ENCODE measurements at places on chromosomes 2 and 18.

GRCh38 chr2:236587861-236588815 lies 18.5 kb downstream of the ACKR3 start:
- DNase-seq = no peak

DNA sequence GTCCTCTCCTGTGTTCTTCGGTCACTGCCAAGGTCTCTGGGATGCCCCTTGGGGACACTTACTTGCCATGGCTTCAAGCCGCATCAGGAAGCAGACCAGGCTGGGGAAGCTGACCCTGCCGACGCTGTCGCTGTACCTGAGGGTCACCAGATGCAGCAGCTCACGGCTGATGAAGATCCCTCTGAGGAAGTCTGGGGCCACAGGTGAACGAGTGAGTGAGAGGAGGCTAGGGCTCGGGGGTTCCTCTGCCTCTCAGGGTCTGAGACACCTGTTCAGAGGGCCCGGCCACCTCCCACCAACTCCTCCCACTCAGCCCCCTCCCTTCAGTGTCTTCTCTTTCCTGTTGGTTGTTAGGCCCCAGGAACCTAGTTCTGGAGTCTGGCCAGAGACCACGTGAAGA lies 74.9 kb downstream of the CAPN13 start:
- no peak for DNase-seq

DNA sequence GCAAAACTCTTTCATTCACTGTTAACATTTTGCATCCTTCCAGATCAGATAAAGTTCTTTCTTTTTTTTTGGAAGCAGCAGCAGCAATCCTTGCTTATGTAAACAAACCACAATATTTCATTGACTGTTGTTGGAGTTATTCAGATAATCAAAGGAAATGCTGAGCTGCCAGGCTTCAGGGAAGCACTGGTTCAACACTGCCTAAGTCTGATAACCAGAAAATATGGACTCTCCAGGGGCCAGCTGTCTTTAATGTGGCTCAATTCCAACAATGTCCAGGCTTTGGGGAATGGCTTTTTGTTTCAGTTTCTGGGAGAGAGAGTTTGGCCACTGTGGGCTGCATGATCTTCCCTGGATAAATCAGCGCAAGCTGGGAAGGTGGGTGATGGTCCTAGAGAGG lies 354.3 kb downstream of the AKAIN1 start:
- no peak for DNase-seq

DNA sequence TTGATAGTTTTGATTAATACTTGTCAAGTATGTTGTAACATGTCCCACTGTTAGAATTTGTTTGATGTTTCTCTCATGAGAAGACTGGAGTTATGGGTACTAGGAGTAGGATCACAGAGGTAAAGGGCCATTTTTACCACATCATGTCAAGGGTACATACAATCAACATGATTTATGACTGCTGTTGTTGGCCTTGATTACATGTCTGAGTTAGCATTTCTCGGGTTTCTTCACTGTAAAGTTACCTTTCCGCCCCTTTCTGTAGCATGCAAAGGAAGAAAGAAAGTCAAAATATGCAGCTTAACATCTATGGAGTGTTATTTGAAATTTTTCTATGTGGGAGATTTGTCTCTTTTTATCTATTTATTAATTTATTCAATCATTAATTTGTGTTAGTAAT lies 1456.4 kb downstream of the SUCLG1 start:
- DNase-seq = no peak

- no peak for DNase-seq
These were observed 51.5 kb upstream of the CNGA3 start for GRCh38 chr2:98294711-98295110.

DNA sequence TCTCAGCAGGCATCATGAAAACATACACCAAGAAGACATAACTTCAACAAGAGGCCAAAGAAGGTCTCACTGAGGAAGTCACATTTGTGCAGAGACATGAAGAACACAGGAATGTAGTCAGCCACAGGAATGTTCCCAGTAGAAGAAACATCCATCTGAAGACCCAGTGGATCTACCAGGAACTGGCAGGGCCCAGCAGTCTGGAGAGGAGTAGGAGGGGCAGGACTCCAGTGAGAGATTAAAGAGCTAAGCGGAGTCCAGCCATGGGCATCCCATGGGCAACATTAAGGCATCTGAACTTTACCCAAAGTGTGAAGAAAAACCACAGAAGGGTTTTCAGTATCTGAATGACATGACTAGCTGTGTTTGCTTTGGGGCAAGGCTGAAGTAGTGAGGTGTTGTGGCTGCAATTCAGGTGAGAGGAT lies 103.1 kb downstream of the UPP2 start:
- DNase-seq = no peak

GRCh38 chr2:226031647-226032501 lies 632.4 kb downstream of the NYAP2 start:
- DNase-seq = no peak

DNA sequence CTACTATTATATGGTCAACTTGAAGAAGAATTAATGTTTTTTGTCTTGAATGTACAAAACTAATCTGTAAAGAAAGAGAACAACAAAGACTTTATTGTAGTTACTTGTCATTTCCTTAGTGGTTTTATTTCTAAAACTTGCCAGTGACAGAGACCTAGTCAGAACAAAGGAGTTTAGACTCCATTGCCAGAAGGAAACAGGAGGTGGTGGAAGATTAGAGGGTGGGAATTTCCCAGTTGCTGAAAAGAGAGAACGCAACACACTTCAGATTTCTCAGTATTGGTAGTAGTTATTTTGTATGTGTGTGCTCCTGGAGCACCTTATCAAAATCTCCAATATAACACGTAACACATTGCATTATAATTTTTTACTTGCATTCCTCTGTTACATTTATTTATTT lies 81.4 kb downstream of the CDCA7 start:
- DNase-seq = no peak

DNA sequence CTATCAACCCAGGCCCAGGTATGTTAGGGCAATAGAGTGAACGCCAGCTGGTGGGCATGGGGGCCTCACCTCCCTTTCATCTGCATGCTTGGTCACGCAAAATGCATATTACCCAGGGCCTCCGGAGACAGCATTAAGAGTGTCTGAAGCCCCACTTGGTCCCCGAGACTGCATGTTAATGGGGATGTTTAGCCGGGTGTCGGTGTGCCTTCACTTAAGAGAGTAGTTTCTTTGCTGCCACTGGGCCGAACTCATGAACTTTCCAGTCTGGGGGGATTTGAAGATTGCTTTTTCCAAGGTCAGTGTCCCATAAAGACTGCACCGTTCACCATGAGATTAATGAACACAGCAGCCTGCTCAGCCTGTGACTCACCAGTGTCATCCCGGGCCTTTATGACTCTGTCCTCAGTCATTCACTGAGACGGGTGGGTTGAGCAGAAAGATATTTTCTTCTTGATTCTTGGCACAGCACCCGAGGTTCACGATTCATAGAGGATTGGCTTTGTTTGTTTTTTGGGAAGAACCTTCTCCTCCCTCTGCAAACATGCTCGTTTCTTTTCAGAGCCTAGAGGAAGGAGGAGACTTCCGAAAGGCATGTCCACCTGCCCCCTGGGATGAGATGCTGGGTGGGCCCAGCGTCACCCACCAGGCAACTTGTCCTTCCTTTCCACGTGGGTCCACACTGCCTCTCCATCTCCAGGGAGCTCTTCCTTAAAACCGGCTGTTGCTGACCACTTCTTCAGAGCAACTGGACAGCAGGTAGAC lies 199.1 kb downstream of the GLI2 start:
- DNase-seq = no peak

DNA sequence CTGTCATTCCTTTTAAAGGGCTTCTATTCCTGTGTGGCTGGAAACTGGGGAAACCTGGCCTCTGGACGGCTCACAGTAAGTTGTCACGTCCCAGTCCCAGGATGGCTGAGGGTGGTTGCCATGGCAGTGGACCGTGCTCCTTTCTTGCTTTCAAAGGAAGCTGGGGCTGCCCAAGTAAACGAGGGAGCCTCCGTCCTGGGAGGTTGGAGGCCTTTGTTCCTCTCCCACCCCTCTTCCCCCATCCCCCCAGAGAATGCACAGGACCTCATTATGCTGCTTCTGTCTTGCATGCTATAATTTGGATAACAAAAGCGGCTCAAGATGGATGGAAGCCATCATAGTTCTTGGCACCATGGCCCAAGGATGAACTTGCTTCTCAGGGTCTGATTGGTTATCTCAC lies 325.5 kb upstream of the HS6ST1 start:
- no peak for DNase-seq

- no peak for DNase-seq
These were observed 13.7 kb upstream of the DAPL1 start for GRCh38 chr2:158781353-158781961.

GRCh38 chr18:24990671-24991134 lies 361.3 kb downstream of the ZNF521 start:
- no peak for DNase-seq

GRCh38 chr18:24660956-24661355 lies 200.5 kb downstream of the HRH4 start:
- no peak for DNase-seq

DNA sequence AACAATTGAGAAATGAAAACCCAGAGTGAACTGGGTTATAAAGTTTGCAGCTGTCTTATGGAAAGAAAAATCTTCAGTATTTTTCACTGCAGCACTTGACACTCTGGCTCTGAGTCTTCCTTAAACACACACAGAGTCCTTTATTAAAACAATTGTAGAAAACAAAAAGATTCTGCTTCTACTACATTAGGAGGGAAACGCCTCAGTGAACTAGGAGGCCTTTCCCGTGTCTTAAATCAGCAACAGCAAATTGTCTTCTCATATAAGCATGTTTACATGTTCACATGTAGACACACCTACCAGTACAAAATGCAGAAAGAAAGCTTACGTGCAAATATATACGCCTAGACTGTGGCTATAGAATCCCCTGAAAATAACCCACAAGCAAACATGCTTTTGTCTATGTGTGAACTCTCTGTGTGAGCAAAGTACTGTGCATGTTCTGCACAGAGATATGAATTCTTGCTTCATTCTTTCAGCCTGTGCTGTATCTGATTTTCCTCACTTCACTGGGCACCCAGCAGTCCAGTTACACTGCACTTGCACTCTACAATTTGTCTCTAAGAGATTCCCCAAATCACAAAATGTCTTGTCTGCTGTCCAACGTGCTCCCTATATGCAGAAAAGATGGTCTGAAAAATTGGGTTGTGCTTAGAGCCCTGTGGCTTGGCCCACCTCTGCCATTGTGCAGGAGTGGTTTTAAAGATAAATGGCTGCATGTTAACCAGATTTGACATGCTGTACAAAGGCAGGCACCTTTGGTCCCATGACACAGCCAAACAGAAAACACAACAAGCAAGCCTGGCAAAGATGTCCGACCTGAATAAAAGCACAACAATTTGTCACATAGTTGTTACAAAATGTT lies 24.5 kb downstream of the ZEB2 start:
- no peak for DNase-seq

DNA sequence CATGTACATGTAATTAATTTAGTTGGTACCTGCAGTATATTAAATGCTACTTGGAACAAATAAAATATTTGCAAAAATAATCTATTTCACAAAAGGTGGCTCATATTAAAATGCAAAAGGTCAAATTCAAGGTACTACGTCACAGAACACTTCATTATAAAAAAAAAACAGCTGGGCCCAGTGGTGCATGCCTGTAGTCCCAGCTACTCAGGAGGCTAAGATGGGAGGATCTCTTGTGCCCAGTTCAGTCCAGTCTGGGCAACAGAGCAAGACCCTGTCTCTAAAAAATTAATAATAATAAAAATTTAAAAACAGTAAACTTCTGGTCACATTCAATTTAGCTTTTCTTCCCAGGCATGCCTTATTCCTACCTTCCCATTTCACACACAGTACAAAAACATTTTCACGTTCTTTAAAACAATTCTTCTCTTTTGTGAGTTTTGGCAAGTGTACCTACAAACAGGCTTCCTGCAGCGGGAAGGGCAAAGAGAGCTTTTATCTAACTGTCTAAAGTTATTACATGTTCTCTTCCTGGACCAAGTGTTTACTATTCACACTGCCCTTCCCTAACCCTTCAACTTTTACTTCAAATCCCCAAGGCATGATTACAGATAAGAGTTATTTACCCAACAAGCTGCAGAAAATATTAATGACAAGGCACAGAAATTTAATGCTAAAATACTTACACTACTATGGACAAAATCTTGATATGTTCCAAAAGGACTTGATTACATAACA lies 10.7 kb downstream of the BAZ2B start:
- no peak for DNase-seq

GRCh38 chr18:22314001-22314400 lies 103.7 kb downstream of the CTAGE1 start:
- DNase-seq = no peak

DNA sequence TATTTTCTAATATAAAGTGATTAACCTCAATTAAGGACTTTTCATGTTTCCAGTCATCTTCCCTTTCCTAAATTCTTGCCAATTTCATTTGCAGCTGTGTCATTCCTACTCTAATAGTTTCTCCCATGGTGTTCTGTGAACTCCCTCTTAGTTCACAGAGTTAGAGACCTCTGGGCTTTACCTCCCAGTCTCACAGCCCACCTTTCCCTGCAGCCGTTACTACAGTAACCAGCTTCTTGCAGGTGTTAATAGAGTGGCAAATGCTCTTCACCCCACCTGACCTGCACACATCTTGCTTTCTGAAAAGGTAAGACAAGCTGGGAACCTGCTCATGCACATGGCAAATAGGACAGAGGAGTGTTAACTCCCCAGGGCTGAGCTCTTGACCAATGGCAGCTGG lies 250.1 kb downstream of the FBXO15 start:
- DNase-seq = no peak

DNA sequence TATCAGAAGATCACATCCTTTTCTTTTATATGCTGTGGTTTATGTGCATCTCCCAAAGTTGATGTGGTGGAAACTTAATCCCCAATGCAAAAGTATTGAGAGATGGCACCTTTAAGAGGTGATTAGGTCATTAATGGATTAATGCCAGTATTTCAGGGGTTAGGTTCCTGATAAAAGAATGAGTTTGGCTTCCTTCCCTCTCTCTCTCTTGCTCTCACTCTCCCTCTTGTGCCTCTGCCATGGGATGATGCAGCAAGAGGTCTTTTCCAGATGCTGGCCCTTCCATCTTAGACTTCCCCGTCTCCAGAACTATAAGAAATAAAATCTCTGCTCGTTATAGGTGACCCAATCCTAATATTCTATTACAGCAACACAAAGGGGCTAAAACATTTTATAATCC lies 85.0 kb downstream of the TTC27 start:
- DNase-seq = no peak

DNA sequence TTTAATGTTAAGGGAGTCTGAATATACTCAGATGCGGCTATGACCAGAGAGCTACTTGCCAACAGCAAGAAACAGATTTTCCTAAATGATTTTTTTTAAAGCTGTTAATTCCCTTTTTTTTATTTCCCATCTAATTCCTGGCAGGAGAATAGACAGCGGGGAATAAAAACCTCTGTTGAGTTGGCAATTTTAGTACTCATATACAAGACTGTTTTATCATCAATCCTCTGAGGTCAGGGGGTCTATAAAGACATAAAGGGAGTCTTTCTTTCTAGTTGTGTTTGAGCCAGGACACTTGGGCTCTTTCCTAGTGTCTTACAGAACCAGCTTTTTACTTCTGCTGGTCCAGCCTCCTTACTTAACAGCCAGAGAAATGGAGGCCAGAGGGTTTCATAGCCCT lies 29.4 kb downstream of the MAIP1 start:
- no peak for DNase-seq

DNA sequence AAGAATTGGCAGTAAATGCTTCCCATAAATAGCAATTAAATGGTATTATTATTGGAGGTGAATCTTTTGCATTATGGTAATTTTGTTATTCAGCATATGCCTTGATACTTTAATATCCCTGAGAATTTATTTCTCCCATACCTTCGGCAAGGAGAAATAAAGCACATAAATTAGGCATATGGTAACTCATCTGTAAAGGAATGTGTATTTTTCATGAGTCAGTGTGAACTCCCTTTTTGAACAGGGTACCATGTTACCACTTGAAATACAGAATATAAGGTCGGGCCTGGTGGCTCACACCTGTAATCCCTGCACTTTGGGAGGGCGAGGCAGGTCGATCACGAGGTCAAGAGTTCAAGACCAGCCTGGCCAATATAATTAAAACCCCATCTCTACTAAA lies 18.4 kb downstream of the METTL21A start:
- no peak for DNase-seq
